Peyer's patch (tissue), 4 donors: ENCODE measurements at places on chromosomes 7 and 10.

- DNase-seq: no peak
Observed at GRCh38 chr10:73117976-73118743, 7.9 kb downstream of the NUDT13 start.

DNA sequence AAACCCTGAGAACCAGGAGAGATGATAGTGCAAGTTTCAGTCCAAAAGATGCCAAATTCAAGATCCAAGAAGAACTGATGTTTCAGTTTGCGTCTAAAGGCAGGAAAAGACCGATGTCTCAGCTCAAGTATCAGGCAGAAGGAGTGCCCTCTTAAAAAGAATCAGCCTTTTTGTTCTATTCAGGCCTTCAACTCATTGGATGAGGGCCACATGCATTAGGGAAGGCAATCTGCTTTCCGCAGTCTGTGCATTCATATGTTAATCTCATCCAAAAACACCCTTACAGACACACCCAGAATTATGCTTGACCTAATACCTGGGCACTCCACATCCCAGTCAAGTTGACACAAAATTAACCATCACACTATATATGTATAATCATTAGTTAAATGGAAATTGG, 45.2 kb downstream of the DNAJB9 start:
- DNase-seq: no peak

GRCh38 chr7:155257482-155258225, 40.0 kb upstream of the INSIG1 start:
- no peak for DNase-seq

DNA sequence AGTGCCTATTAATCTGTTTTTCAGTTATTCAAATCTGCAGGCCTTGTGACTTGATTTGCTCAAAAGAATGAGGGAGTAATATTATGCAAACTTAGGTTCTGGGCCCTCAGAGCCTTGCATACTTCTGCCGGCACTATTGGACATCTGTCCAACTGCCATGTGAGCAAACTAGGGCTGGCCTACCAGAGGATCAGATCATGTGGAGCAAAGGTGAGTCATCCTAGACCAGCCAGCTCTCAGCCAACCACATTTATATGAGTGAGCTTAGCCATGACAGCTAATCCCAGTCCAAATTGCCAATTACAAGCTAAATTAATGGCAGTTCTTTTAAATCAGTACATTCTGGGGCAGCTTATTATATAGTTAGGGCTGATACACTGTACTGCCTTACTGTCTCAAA, 69.6 kb downstream of the SDHAF3 start:
- DNase-seq: no peak

DNA sequence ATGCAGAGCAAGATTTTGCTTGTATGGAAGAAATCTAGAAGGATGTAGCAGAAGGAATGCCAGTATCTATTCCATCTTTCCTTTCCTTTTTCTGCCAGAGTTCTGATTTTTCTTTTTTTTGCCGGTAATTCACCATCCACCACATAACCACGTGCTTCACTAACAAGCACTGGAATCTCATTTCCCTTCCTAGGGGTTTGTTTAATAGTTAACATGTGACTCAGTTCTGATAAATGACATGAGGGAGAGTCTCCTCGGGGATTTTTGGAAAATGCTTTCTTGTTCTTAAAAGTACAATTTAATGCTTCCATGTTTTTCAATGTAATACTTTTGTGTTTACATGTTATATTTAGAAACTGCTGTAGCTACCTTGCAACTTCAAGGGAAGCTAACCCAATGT, 590.2 kb downstream of the SH2D4B start:
- no peak for DNase-seq
